ENCODE measurements at places on chromosomes 1 and 21.

DNA sequence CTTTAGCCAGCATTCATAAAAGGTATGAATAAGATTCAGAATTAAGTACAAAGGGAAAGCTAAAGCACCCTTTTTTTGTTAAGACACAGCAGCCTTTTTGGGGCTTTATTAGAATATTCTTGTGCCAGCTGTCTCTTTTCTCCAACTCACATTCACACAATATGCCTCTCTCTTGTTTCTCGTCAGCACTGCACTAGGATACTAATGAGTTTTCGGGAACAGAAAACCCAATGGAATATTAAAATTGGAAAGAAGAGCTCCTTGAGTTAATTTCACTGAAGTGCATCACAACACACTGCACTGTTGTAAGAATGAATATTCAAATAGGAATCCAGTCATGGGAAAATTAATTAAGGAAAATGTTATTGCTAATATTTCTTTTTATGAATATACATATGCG, 410.4 kb upstream of the BEND5 start:
- no peak for DNase-seq

DNA sequence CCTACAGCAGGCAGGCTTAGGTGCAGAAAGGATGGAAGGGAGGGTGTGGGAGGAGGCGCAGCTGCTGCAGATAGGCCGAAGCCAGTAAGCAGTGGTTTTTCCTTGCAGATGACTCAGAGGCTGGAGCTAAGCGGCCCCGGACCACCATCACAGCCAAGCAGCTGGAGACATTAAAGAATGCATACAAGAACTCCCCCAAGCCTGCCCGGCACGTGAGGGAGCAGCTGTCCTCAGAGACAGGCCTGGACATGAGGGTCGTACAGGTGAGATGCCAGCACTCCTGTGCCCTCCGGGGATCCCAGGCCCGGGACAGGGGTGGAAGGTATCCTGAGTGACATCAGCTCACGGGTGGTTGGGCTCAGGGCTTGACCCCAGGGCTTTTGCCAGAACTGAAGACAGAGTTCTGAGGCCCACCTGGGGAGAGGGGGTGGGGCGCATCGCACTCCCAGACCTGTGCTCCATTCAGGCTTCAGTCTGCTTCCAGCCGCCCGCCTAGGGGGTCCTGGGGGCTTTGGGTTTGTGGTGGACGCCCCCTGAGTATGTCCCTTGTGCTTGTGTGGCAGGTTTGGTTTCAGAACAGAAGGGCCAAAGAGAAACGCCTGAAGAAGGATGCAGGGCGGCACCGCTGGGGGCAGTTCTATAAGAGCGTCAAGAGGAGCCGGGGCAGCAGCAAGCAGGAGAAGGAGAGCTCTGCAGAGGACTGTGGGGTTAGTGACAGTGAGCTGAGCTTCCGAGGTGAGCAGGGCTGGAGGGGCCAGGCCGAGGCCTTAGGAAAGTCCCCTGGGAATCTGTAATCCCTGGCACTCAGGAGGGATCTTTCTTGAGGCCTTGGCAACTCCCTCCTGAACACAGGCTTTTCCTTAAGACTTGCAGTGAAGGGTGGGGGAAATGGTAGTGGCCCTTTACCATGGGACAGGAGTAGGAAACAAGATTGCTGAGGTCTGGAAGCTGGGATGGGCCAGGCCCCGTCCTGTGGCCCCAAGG, 41.5 kb downstream of the LHX4 start:
- no peak for DNase-seq

- DNase-seq: no peak
Measured at GRCh38 chr1:182192966-182193365, 131.5 kb upstream of the ZNF648 start.

- DNase-seq: no peak
Measured at GRCh38 chr1:9816199-9816598, 7.6 kb downstream of the CLSTN1 start.

GRCh38 chr1:17831597-17831996, 76.5 kb downstream of the ACTL8 start:
- no peak for DNase-seq

DNA sequence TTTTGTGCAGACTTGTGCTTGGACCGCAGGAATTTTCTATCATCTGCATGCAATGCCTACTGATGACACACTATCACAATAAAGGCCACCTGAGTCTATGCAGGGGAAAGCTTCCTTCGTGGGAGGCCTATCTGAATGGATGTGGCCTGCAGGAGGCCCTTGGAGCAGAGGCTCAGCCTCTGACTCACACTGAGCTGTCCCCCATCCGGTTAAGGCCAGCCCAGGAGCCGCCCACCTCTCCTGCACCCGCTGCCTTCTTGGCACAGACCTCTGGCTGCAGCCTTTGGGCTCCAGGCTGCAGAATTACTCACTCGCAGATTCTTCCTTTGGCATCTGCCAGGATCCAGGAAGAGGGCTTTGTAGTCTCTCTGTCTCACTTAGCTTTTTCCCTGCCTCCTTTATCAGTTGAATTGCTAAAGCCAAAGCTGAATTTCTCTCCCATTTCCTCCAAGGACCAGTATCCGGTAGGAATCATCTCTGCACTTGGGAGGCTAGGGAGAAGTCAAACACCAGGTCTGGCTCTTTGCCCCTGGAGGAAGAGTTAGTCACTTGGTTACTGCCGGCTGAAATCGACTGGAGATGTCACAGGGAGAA, 65.1 kb upstream of the JUN start:
- DNase-seq: no peak

- no peak for DNase-seq
Measured at GRCh38 chr1:184672013-184672726, 82.5 kb downstream of the EDEM3 start.

DNA sequence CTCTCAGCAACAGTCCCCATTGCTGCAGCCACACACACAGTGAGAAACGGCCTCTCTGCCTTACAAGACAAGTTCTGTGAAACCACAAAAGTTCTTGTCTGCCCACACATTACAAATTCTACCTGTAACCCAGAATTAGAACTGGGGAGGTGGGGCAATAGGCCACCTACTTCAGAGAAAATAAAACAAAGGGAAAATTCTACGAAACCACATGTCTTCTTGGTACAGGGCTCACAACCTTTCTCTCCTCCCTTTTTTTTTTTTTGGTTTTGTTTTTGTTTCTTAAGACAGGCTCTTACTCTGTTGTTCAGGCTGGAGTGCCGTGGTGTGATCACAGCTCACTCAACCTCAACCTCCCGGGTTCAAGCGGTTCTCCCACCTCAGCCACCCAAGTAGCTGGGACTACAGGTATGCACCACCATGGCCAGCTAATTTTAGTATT, 30.2 kb downstream of the LPAR3 start:
- DNase-seq: no peak

Measured in SIG-M5 (cell line).